Activated gamma-delta T cell (primary cell): ENCODE measurements at places on chromosomes 12 and 14.

DNA sequence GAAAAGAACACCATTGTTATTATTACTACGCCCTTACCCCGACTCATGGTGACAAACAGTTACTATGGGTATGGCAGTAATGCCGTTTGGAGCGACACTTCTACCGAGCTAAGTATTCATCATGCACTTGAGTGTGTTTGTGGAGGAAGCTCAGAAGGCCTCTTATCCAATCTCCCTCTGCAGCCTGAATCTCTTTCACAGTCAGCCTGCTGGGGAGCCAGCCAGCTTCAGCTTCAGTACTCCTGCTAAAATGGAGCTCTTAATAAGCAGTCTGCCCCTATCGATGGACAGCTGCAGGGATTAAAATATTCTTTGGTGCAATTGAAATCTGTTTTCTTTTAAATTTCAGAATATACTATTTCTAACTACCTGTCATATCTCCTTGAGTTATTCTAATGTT lies 24.7 kb upstream of the ATP5MC2 start:
- DNase-seq, result no peak

DNA sequence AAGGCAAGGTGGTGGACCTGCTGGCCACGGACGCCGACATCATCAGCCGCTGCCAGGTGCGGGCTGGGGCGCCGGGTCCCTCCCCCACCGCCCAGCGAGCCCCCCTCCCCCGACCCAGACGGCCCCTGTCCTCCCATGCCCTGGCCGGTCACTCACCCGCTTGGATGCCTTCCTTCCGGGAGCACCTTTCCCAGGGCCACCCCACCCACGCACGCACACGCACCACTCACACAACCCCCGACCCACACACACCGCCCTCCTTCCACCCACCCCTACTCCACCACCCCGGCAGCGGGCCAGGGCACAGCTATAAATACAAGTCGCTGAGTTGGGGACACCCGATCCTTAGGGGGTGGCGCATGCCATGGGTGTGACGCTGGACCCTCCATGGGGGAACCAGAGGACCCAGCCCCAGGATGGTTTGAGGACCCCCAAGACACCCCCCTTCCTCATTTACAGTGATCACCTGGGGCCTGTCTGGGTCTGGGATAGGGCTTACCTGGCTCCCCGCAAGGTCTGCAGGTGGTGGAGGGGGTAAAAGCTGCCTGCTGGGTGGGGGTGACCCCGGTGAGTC lies 465 bp downstream of the ADSS1 start:
- no peak for DNase-seq

GRCh38 chr14:96408608-96409007 lies 16.7 kb downstream of the AK7 start:
- no peak for DNase-seq

DNA sequence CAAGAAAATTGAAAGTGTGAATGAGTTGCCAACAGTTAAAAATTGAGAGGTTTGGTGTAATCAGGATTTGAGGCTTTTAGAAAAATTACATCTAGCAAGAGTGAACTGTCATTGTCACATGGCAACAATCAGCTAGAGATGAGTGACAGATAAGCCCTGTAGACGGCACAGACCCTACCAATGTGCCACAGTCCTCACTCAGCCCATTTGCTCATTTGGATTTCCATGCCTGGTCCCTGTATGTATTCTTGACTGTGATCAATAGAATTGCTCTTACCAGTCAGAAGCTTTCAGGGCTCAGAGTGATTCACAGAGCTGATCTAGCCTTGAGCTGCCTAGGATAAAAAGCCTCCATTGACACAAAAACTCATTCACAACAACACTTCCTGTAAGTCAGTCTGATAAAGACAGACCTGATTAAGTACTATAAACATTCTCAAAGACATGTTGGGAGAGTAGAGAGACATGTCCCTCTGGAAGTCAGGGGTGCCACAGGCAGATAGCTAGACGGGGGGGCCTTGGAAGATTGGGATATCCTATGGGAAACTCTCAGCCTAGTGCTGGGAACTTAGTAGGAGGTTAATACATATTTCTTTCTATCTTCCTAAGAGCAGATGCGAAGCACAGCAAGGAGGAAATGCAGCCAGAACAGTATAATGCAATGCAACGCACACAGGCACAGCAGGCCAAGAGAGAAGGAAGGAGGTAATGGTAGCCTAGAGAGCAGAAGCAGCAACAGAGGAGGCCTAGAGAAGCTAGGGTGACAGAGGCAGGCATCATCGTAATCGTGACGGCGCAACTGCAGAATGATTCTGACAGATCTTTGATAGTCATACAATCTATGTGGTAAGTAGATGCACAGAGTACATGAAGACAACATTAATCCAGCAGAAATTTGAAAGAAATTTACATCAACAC lies 2.0 kb upstream of the PELI2 start:
- DNase-seq, result no peak
